Brain (organoid and tissue), 16 donors: ENCODE measurements at places on chromosomes 2 and 18. TPM values are rescaled to one million over a fixed set of nuclear protein-coding genes. Genes with fewer than 3 reads are reported as not detected.

Gene LYPD1
- polyA plus RNA-seq, result 8.0 TPM

Gene PDCL3
- 34.8 TPM for polyA plus RNA-seq

Gene ORC4
- 17.4 TPM for polyA plus RNA-seq

DNA sequence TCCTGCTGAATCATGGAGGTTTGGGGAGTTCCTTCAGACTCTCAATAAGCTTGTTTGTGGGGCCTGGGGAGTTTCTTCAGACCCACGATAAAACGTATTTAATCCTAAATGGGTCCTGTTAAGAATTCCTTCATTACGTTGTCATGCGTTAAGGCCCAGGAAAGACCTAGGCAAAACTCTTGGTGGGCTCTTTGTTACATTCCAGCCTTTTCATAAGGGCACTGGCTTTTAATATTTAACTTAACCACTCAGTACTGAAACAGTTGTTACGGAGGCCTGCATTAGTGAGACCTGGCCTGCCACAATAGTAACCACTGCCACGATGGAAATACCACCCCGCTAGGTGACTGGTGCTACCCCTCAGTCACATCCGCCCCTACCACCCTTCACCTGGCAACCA is 17.5 kb upstream of the BIN1 start:
- no peak for DNase-seq

DNA sequence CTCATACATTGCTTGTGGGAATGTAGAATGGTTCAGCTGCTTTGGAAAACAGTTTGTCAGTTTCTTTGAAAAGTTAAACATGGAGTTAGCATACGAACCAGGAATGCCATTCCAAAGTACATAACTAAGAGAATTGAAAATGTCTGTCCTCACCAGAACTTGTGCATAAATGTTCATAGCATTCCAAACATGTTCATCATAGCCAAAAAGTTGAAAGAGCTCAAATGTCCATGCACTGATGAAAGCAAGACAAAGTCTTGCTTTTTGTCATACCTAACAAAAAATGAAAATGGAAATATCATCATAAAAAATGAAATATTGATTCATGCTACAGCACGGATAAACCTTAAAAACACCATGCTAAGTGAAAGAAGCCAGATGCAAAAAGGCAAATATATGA is 408.8 kb upstream of the UBE2E3 start:
- DNase-seq, result no peak

DNA sequence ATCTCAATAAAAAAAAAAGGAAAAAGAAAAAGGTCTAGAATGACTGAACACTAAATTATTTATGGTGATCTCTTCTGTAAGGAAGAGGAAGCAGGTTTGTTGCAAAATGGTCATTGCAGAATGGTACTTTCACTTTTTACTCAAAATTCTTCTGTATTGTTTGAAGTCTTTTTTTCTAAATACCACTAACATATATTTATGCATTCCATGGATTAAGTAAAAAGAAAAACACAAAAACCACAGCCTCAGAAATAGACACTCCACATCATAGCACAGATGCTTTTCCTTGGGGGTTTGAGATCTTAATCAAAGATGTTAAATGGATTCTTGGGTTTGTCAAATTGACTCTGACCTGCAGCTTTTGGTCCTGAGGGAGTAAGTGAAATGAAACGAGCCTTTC is 47.4 kb downstream of the RHOB start:
- DNase-seq, result no peak

DNA sequence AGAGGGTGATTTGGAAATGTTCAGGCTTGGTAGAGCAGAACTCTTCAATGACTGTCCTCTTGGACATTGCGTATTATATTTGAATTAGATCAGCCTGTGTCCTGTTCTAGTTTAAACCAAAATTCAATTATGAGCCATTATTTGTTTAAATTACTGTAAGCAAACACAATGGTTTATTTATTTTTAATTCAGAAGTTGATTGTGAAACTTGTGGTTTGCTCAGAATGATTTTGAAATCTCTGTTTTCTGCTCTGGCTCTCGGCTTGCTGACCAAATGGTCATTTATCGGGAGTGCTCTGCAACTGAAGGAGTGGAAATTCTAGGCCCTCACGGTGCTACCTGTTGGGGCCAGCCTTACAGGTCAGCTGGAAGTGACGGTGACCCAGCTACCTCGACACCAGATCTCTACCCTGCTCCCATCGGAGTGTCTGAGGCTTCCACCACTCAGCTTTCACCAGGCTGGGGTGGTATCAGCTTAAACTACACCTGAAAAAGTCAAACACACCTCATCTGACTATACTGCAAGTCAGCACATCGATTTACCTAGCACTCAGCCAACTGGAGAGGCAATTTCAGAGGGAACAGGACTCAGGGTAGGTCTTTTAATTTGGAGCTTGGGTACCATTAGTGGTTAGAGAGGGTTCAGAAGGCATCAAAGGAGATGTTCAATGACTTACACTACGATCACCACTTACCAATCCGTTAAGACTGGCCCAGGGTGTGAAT is 36.8 kb upstream of the GPD2 start:
- DNase-seq, result peak; percentile 4

- DNase-seq, result no peak
Observed at GRCh38 chr2:36486521-36487044, 111.4 kb downstream of the FEZ2 start.

GRCh38 chr2:75998451-75998850 is 287.7 kb upstream of the GCFC2 start:
- DNase-seq, result no peak

GRCh38 chr2:82803307-82803706 is 1655.8 kb downstream of the SUCLG1 start:
- no peak for DNase-seq

DNA sequence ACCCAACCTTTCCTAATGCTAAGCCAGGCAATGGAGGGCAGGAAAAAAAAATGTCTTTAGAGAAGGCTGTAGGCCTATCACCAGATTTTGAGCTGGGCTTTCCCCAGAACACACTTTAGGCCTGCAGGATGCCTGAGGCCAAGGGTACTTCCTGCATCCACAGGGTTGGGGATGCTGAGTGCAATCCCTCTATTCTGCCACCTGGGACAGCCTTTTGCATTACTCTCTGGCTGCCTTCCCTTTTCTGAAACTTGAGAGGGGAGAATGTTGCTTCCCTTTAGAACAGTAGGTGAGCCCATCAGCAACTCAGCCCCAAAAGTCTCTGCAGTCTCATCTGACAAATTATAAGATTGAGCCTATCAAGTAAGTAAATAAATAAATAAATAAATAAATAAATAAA is 195.2 kb downstream of the SLC8A1 start:
- DNase-seq, result no peak

- DNase-seq, result no peak
Observed at GRCh38 chr2:31271851-31272267, 37.9 kb downstream of the EHD3 start.
